ENCODE measurements at places on chromosomes 16 and 17.
A peak's percentile ranks its signal among the peaks of the same experiment; 100 is the strongest.

GRCh38 chr17:17139972-17140589 is 66.1 kb downstream of the PLD6 start:
- DNase-seq: peak; percentile 72

DNA sequence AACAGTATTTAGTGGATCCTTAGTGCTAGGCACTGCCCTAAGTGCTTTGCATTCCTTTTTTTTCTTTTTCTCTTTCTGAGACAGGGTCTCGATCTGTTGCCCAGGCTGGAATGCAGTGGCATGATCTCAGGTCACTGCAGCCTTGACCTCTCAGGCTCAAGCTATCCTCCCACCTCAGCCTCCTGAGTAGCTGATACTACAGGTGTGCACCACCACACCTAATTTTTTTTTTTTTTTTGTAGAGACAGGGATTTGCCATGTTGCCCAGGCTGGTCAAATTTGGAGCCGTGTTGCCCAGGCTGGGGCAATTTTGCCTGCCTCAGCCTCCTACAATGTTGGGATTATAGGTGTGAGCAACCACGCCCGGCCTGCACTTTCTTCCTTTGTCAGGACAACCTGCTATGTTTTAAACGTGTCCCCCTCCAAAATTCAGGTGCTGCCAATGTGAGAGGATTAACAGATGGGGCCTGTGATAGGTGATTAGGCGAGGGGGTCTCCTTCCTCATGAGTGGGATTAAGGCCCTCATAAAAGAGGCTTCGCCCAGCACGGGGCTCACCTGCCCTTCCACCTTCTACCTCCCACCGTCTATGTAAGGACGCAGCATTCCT is 5.4 kb downstream of the NQO1 start:
- DNase-seq: no peak

DNA sequence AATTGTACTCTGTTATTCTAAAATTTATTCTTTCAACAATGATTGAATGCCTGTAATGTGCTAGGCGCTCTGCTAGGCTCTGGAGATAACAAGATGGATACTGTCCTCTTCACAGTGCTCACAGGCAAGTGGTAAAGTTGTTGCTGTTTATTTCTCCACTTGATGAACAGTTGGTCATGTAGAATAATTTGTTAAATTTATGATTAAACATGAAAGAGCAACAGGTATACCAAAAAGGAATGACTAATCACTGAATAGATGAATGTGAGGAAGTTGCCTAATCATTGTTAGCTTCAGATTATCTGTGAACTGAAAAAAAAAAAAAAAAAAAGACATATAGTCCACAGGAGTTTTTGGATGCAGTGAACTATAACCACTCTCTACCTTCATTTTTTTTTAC is 62.3 kb downstream of the NFATC3 start:
- no peak for DNase-seq

- peak; percentile 71 for DNase-seq
Observed at GRCh38 chr16:19716183-19716582, 1.8 kb downstream of the KNOP1 start.

GRCh38 chr16:83098536-83098935 is 471.8 kb downstream of the CDH13 start:
- no peak for DNase-seq

DNA sequence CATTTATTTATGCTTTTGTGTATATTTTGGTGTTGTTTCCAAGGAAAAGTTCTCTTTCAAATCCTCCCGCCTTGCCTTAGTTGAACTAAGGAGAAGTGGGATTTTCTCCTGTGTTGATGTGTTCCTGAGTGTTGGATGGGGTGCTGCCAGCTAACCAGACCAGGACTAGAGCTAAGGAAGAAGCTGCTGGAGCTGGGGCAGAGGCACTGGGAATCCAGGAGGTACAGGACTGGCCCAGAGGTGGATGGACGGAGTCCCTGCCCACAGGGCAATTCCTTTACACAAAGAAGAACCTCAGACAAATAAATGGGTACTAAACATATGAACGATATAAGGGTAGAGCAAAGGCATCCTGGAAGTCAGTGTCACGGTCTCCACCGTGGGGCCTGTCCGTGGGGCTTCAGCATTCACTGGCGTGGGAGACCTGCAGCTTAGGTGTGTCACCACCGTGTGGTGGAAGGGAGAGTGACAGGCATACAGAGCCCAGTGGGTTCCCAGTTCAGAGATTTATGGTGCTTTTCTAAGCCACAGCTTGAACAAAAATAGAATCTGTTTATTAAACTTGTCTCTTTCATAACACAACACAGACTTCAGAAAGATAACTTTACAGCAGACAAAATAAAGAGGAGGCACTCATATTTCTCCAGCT is 270.7 kb downstream of the NTN1 start:
- no peak for DNase-seq

GRCh38 chr17:35889818-35890773 is 9.9 kb upstream of the CCL5 start:
- no peak for DNase-seq

GRCh38 chr16:84357191-84357651 is 11.1 kb upstream of the ATP2C2 start:
- no peak for DNase-seq

GRCh38 chr17:14670861-14671260 is 370.0 kb downstream of the HS3ST3B1 start:
- no peak for DNase-seq

- no peak for DNase-seq
Observed at GRCh38 chr16:67658849-67659674, 998 bp downstream of the ACD start.

DNA sequence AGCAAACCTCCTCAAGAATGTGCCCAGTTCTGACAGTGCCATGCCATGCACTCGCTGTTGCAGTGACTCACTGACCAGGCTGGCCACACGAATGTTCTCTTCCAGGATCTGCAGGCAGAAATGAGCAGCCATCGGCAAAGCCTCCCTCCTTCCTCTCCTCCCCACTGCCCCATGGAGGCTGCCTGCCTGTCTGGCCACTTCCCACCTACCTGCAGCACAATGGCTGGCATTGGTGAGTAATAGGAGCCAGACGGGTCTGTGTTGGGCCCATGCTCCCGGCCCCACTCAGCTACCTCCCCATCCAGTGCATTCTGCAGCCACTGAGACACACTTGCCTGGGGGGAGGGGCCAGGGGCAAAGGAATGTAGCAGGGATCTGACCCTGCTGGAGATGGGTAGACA is 2.8 kb upstream of the MATCAP1 start:
- DNase-seq: no peak

- DNase-seq: no peak
Observed at GRCh38 chr17:30483159-30483558, 6.0 kb downstream of the GOSR1 start.

GRCh38 chr16:2273484-2273883 is 5.6 kb upstream of the RNPS1 start:
- DNase-seq: no peak

DNA sequence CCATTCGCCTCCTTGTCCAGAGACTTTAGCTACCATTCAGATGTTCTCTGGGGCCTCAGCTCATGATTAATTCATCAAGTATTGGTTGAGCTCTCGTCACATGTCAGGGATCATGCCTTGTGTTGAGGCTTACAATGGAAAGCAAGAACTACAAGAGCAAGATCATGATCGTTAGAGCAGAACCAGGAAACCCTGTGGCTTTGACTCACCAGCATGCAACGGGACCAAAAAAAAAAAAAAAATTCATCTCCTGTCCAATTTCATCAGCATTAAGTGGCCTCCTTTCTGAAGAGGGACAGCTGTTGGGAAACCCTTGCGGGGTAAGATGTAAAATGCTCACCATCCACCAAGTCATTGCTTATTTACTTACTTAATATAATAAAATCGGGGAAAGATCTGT is 12.1 kb upstream of the USP10 start:
- DNase-seq: no peak

GRCh38 chr16:85327731-85328675 is 215.7 kb upstream of the CIBAR2 start:
- peak; percentile 75 for DNase-seq

GRCh38 chr17:32780721-32781120 is 96.2 kb downstream of the MYO1D start:
- no peak for DNase-seq

- DNase-seq: peak; percentile 55
Observed at GRCh38 chr17:35969558-35970380, 11.5 kb downstream of the CCL16 start.

GRCh38 chr16:14132696-14133048 is 61.6 kb downstream of the MRTFB start:
- DNase-seq: no peak

DNA sequence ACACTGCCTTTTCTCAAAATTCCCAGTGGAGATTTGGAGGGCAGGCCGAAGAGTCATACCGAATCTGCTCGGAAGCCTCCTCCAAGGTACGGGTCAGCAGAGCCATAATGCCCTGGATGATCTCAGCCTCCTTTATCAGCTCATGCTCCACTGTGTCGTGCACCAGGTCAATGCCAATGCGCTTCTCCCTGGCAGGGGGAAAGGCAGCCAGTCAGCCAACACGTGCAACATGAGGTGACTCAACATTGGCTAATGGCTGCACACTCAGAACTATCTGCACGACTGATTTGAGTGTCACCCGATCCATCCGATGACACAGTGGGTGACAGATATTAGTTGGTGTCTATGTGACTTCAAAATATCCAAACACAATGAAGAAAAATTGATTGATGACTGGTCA is 15.8 kb downstream of the TEKT1 start:
- no peak for DNase-seq

- DNase-seq: peak; percentile 4
Observed at GRCh38 chr16:70737377-70738082, 51.7 kb upstream of the MTSS2 start.

DNA sequence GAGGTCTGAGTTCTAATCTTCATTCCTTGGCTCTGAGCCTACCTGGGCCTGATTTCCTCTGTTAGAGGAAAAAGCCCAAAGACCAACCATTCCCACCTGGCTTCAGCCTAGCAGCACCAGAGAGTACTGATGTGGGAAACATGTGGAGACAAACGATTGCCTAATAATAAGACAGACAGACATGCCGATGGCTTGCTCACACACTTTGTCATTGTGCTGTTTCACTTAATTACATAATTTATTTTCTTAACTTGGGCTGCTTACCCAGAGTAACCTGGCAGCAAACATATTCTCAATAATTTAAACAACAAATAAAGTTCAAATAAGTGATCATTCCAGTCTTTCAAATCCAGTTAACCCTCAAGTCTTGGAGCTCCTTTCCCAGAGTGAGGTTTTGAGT is 83.4 kb downstream of the MAF start:
- DNase-seq: no peak

GRCh38 chr17:61926826-61927207 is 965 bp downstream of the INTS2 start:
- DNase-seq: no peak

DNA sequence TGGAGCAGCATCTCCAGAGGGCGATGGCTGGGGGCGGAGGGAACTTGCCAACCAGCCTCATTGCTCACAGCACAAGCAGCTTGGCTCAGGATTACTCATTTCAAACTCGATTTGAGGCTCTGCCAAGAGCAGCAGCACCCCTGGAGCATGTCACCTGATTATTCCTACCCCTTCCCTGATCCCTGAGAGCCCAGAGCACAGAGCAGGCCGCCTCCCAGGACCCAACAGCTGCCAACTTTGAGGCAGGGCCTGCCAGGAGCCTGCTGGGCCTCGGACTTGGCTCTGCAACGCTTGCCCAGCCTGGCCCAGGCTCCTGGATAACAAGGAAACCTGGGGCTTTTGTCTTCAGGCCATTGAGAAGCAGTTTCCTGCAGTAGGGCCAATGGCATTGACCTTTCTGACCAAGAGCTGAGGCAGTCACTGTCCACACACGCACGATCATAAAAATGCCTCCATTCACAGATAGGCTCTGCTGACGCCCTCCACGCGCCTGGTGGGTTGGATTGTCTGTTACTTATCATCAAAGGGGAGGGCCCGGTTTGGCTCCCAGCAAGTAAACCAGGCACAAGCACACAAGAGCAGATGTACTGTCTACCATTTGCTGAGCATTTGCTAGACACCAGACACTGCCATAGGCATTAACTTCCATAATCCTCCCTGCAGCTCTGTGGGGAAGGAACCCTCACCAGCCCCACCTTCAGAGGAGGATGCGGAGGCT is 406.6 kb upstream of the EEF2KMT start:
- DNase-seq: no peak

- peak; percentile 72 for DNase-seq
Observed at GRCh38 chr17:42405963-42406495, 17.0 kb downstream of the CAVIN1 start.

DNA sequence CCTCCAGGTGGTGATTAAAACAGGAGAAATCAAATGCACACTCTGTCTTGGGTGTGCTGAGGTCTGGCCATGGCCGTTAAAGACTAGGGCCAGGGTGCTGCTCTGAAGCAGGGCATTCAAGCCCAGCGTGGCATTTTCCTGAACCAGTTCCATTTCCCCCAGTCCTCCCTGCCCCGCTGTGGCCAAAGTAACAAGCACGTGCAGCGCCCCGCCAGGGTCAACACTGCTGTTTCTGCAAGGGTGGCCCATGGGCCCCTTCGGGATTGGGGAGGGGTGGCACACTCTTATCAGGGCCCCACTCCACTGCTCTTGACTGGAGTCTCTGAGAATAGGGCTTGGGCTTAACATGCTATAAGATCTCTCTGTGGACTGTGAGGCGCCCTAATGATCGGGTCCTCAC is 72.9 kb downstream of the IL21R start:
- no peak for DNase-seq

All from NCI-H510A treated with DMSO at 0.1 percent for 48 hours (cell line).